ENCODE measurements at places on chromosomes 2 and 18. TPM values are rescaled to one million over a fixed set of nuclear protein-coding genes. Genes with fewer than 3 reads are reported as not detected.

The TDRD15 gene
- total RNA-seq = not detected

The CCDC141 gene
- total RNA-seq = under 0.01 TPM

The ELOA2 gene
- total RNA-seq = not detected

The ROCK2 gene
- 56.9 TPM for total RNA-seq

The PLEKHB2 gene
- 38.4 TPM for total RNA-seq
